T-helper 22 cell (primary cell): ENCODE measurements at places on chromosomes 6 and 20.
A peak's percentile ranks its signal among the peaks of the same experiment; 100 is the strongest.

- DNase-seq: no peak
These were observed 129.5 kb upstream of the SSTR4 start for GRCh38 chr20:22905658-22906057.

- DNase-seq: no peak
These were observed 243.7 kb downstream of the MYLK4 start for GRCh38 chr6:2507016-2507415.

GRCh38 chr6:30890646-30891449 lies 6.5 kb downstream of the DDR1 start:
- no peak for DNase-seq

DNA sequence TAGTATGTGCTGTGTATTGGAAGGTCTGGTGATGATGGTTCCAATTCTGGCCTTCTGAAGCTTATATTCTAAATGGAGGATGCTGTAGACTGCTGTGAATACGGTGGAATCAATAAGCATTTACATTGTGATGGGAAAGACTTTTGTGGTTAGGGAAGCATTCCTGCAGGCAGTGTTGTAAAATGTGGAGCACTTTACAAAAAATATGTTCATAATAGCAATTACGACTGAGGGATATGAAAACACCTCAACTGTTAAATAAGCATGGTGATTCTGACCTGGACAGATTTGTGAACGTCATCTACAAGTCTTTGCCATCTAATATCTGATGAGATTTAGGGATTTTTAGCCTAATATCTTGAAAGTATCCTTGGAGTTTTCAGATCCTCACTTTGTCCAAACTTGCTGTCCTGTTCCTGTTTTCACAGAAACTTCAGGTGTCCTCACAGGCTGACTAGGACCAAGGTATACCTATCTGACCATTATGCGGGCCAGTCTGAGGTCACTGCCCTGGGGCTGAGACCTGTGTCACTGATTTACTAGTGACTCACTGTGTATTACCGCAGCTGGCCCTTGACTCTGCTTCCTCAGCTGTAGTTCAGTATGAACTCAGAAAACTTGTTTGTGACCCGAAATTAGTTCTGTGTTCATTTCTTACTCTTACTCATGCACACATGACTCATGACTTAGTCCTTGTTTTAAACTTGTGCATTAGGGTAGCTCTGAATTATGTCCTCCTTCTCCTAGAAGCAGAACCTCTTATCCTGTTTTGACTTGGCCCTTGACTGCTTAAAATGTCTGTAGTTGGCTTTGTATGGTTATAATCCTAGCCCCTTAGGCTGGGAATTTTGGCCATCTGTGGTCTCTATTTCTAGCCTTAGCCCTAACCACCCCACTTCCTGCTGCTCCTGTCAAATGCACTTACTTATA lies 343.0 kb downstream of the CDKAL1 start:
- DNase-seq: no peak

GRCh38 chr20:63328026-63328700 lies 33.0 kb downstream of the CHRNA4 start:
- DNase-seq: no peak

GRCh38 chr6:89952105-89952671 lies 57.9 kb downstream of the GJA10 start:
- DNase-seq: no peak

- DNase-seq: no peak
These were observed 63.5 kb upstream of the DEFB112 start for GRCh38 chr6:50112981-50113857.

DNA sequence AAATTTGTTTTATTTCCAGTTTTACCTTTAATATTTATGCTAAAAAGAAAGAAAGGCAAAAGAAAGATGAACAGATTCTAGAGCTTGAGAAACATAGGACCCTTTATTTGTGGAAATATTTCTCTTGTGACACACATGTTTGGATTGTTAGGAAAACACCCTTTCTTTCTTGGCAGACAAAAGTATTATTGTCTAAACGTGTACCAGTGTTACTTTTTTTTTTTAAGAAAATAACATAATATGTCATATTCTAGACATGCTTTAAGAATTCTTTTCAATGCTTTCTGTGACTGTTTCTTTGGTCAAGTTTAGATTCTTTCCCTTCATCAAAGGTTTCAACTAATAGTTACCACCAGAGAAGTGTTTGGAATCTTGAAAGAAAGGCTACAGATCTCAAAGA lies 183.4 kb upstream of the CNR1 start:
- DNase-seq: no peak

GRCh38 chr6:298233-299103 lies 6.2 kb downstream of the DUSP22 start:
- DNase-seq: no peak

- DNase-seq: no peak
These were observed 232.0 kb upstream of the PMEPA1 start for GRCh38 chr20:57941604-57942381.

DNA sequence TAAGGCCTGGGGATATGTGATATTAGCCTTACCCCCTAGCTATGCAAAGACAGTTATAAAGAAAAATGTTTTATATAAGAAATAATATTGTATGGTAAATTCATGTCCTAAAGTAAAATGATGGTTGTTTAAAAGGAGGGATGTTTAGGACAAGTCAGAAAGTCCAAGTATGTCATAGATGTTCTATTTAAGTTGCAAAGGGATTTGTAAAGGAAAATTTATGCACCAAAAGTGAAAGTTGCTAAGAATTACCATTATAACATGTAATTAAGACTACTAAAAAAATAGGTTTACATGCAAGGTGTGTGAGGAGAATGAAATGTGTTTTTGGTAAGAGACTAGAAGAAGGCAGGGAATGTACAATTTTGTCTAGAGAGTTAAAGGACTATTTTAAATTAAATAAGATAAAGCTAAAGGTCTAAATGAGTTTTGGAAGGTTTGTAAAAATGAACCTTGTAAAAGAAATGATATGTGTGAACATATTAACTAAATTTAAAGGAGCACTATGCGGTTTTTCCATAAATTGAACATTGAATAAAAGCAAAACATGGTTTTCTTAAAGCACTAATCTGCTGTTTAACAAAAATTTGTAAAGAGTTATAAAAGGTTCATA lies 22.7 kb upstream of the GOPC start:
- DNase-seq: no peak

- DNase-seq: no peak
These were observed 477.3 kb downstream of the PREX1 start for GRCh38 chr20:48350313-48350988.

DNA sequence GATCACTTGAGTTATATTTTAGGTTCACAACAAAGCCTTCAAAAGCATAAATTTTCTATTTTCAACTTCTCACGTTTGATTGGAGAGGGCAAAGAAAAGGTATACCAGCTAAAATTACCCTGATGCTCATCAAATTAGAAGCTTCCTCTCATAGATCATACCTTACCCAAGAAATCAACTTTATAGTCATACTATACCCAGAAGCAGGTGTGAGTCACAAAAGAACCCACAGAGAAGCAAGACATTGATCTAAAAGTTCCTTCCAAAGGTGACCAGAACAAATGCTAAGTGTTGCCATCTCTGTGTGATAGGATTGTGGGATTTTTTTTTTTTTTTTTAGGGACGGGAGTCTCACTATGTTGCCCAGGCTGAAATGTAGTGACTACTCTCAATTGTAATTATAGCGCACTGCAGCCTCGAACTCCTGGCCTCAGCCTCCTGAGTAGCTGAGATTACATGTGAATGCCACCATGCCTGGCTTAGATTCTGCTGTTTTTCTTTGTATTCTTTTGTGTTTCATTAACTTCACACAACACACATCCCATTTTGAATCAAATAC lies 3.3 kb downstream of the EIF2S2 start:
- DNase-seq: no peak

DNA sequence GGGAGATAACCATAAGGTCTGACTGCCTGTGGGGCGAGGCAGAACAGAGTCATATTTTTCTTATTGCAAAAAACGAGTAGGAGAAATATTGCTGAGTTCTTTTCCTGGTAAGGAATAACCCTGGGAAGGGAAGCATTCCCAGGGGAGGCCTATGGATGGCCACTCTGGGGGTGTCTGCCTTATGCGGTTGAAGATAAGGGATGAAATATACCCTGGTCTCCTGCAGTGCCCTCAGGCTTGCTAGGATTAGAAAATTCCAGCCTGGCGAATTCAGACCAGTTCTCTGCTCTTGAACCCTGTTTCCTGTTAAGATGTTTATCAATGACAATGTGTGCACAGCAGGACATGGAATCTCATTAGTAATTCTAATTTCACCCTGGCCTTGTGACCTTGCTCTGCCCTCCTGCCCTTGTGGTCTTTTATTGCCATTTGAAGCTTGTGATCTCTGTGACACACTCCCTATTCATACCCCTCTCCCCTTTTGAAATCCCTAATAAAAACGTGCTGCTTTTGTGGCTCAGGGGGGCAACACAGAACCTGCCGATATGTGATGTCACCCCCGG lies 491.1 kb upstream of the EYS start:
- DNase-seq: no peak

GRCh38 chr6:111871207-111871606 lies 2.0 kb downstream of the FYN start:
- DNase-seq: peak; percentile 38
